T-helper 2 cell (primary cell): ENCODE measurements at places on chromosomes 2 and 18.

- no peak for DNase-seq
These were observed 40.7 kb upstream of the ARHGAP25 start for GRCh38 chr2:68693951-68694350.

DNA sequence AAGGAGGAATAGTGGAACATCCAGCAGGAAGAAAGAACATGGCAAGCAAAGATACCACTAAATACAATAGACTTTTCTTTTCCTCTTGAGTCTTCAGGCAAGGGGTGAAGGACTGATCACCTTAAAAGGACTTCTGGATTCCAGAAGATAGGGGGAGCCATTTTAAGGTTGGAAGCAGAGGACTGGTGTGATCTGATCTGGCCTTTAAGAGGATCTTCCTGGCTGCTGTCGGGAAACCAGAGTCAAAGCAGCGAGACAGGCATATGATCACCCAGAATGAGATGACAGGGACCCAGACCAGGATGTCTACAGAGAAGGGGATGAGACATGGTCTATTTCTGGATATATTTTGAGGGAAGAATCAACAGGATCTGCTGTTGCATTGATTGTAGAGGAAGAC, 558.0 kb downstream of the STK39 start:
- DNase-seq: no peak

DNA sequence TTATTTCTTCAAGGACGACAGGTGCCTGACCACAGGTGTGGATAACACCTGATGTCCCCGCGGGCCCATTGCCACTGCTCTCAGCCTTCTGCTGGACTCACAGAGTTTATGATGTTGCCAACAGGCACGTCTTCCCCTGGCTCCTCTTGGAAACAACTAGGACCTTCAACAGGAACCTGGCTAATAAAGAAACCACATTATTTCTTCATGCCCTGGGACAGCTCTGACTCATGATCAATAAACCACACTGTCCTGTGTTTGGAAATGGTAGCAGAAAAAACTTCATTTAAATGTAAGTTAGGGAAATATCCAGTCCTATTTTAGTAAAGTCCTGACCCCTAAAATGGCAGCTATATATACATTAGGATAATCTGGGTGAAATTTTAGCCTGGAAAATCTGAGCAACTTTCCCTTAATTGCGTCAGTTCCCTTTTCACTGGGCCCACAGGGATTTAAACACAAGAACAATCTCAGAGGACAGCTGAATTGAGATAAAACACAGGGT, 158.9 kb downstream of the VAPA start:
- DNase-seq: no peak

DNA sequence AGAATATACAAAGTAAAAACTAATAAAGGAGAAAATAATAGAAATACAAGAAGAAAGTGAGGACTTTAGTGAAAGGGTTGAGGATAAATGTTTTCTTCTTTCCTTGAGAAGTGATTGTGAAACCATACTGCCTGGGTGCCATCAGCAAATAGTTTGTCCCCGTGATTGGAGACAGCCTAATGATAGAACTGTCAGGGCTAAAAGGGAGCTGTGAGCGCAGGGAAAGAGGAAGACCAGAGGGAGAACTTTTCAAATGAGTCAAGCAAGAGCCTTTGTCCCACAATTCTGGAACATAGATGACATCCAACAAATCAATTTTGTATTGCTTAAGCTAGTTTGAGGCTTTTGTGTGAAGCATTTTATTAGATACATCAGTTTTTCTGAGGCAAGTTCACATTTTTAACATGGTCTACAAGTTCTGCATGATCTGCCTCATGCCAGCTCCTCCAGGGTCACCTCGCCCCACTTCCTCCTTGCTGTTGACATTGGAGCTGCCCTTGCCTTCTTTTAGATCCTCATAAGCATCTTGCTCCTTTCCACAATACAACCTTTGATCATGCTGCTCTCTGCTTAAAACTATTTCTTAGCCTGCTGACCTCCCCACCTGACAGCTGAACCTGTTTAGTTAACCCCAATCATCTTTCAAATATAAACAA, 213.4 kb upstream of the REG3G start:
- DNase-seq: no peak

DNA sequence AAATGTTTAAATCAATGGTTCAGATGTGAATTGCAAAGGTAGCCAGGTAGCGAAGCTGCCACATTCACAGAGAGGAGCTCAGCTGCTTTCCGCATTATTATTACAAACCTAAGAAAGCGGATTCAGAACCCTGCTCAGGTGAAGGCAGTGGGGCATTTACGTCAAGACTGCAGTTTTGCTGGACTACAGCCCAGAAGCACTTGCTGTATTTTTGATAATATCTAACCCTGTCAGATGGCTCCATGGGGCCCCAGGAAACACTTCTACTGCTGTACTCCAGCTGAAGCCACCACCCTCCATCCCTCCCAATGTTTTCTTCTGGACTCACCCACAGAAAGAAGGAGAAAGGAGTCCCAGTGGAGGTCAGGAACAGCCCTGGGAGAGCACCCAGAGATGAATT, 96.9 kb downstream of the TPO start:
- DNase-seq: no peak

DNA sequence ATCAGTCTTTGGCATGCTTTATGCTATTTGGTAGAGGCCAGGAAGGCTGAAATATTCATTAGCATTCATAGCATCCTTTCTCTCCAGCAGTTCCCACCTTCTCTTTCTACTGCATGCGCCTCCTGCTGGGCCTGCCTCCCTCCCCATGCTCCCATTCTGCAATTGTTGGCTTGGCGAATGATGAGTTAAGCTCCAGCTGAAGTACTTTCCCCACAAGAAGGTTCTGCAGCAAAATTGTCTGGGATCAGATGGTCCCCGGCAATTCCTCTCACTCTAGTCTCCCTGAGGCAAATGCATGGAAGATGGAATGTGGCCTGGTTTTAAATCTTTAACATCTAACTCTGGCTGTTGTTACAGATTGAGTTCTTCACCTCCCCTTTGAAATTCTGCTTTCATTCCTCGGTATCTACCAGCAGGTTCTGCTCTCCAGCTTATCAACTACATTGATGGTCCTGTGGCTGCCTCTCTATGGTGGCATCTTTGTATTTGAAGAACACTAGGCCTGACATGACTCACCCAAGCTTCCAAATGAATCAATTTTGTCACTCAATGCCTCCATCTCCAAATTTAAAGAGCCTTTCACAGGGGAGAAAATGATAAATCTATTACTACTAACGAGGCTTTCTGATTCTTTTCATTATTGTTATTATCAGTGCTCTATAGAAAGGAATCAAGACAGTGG, 55.9 kb downstream of the KCTD18 start:
- no peak for DNase-seq

DNA sequence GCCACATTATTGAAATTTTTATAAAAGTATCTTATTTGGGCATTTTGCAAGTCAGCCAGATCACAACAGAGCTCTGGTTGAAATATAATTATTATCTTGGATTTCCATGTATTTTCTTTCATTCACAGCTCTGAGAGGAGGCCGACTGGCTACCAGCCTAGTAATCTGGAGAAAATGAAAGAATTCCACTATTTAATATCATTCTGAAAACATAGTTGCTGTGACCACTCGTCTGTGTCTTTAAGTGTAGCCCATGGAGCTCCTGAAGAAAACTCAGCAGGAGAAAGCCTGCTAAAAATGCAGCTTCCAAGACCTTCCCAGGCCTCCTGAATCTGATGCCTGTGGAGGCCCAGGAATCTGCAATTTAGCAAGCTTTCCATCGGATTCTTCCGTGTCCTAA, 114.7 kb downstream of the SH3BP4 start:
- no peak for DNase-seq

GRCh38 chr2:1696472-1696871, 47.8 kb downstream of the PXDN start:
- no peak for DNase-seq

GRCh38 chr18:31591113-31591512, 564 bp upstream of the TTR start:
- DNase-seq: no peak

DNA sequence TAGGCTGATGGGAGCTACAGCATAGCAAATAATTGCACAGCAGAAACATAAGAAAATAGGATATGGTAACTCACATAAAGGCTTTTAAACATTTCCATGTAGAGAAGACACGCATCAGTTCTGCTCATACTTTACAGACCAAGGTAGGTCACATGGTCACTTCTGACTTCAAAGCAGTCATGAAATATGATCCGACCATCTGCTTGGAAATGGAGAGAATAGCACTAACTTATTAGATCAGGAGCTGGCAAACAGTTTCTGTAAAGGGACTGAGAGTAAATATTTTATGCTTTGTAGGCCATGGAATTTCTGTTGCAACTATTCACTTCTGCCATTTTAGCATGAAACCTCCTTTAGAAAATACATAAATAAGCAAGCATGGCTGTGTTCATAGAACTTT, 936.6 kb upstream of the FANCL start:
- DNase-seq: no peak

DNA sequence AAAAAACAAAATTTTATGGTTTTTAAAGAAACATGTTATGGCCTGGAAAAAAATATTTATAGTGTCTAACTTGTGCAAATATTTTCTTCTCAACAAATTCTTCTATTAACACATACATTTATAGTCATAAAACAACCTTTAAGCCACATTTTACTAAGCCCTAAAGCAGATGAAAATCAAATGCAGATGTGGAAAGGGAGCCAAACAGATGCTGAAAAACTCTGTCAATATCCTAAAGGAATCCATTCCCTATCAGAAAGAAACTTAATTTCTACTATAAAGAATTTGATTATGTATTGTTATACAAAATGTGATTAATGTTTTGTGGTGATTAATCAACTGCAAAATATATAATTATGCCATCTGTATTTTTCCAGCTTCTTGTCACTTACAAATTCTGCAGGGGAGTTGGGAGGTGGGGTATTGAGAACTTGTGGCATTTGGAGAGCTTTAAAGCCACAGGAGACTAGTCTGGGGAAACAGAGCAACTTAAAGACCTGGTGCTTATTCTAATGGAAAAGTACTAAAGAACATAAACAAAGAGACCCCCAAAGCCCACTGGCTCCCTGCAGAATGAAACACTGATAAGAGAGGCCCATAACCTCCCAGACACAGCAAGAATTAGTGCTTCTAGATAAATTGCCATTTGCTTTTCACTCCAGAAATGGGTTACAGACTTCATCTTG, 1721.0 kb upstream of the PIK3C3 start:
- no peak for DNase-seq

DNA sequence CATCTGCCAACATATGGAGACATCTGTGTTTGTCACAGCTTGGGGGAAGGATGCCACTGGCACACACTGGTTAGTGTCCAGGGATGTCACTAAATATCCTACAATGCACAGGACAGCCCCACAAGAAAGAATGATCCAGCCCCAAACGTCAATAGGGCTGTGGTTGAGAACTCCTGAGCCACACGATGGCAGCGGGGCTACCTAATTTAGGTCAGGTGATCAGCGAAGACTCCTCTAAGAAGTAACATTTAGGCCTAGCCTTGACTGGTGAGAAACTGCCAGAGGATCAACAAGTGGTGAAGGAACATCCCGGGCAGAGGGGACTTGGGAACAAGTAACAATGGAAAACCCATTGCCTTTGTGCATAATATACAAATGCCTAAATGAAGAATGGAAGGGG, 5.0 kb upstream of the TGIF1 start:
- no peak for DNase-seq
